ENCODE measurements at places on chromosomes 4 and X.

DNA sequence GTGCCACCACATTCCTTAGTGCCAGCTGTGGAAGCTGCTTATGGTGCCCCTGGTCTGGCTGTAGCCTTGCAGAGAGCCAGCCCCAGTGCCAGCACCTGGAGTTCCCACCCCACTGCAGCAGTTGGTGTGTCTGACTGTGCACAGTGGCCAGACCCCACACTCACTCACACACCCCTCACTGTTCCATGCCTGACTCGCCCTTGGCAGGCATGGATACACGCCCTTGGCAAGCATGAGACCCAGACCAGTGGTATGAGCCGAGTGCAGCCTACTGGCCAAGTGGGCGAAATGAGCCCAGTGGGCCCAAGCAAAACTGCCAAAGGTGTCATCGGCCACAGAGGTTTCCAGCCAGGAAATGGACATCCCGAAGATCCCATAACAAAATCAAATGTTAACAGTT lies 27.4 kb downstream of the NAA11 start:
- no peak for DNase-seq

GRCh38 chr4:80535551-80535950 lies 200.0 kb downstream of the CFAP299 start:
- no peak for DNase-seq

DNA sequence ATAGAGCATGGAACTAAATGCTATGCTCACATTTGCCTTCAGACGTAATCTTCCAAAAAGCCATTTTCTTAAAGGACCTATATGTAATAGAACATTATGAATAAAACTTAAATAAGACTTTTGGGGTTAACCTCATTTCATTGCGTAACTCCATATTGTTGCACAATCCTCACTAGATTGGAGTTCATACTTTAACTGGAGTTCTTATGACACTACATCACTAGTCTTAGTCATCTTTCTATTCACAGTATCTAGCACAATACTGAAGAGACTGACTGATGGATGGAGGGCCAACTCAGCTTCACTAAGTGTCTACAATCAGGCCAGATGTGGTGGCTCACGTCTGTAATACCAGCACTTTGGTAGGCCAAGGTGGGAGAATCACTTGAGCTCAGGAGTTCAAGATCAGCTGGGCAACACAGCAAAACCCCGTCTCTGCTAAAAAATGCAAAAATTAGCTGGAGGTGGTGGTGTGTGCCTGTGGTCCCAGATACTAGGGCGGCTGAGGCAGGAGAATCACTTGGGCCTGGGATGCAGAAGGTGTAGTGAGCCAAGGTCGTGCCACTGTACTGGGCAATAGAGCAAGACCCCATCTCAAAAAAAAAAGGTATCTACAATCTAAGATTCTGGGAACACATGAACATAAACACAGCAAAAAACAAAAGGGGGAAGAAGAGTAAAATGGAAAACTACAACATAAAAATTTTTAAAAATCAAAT lies 80.8 kb upstream of the MAB21L2 start:
- DNase-seq = no peak

GRCh38 chr4:182206916-182207315 lies 36.3 kb upstream of the TENM3 start:
- no peak for DNase-seq

GRCh38 chrX:1086444-1087409 lies 125.7 kb downstream of the CRLF2 start:
- DNase-seq = peak; percentile 31

GRCh38 chr4:82712561-82712960 lies 86.0 kb downstream of the SCD5 start:
- DNase-seq = no peak

- DNase-seq = no peak
Measured at GRCh38 chr4:100103671-100104070, 86.6 kb downstream of the DDIT4L start.

DNA sequence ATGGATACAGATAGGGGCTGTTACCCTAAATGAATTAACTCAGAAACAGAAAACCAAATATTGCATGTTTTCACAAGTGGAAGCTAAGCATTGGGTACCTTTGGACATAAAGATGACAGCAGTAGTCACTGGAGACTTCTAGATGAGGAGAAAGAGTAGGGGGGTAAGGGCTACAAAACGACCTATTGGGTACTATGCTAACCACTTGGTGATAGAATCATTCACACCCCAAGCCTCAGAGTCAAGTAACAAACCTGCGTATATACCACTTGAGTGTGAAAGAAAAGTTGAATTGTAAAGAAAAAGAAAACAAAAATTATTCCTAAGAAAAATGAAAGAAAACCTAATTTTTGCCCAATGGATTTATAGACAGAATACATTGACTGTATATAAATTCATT lies 7.7 kb upstream of the ARAP2 start:
- DNase-seq = no peak

- DNase-seq = no peak
Measured at GRCh38 chrX:43277879-43278278, 378.2 kb upstream of the MAOA start.

- DNase-seq = no peak
Measured at GRCh38 chr4:4658052-4658451, 116.2 kb upstream of the STX18 start.

- no peak for DNase-seq
Measured at GRCh38 chr4:41221850-41222645, 7.7 kb upstream of the APBB2 start.

GRCh38 chrX:22360129-22360528 lies 87.4 kb downstream of the CBLL2 start:
- DNase-seq = no peak

- DNase-seq = peak; percentile 35
Measured at GRCh38 chrX:16882702-16883486, 12.7 kb upstream of the RBBP7 start.

GRCh38 chr4:145565328-145565727 lies 53.9 kb upstream of the MMAA start:
- no peak for DNase-seq

DNA sequence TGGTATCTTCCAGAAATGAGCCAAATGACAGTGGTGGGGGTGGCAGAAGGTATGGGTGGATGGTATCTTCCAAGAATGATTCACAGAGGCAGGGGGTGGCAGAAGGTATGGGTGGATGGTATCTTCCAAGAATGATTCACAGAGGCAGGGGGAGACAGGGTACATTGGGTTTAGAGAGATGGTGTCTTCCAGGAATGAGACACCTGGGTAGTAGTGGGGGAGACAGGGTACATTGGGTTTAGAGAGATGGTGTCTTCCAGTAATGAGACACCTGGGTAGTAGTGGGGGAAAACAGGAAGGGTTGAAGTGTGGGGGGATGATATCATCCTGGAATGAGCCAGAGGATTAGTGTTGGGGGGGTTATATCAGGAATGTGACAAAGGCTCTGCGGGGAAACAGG lies 62.0 kb downstream of the MAOA start:
- no peak for DNase-seq

DNA sequence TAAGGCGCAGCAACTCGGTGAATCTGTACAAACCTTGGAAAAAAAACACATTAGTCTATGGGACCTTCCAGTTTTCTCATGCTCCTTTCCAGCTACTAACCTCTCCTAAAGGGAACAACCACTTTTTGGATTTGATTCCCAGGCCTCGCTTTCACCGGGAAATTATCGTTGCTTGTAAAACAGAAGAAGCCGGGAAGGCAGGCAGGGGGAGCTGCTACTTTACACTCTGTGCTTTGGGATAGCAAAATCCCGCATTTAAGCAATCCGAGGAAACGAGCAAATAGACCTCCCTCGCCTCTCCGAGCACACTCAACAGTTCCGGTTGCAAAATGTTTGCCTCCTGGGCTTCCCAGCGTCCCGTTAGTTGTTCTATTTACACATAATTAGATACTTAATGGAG lies 1.2 kb downstream of the CD38 start:
- no peak for DNase-seq

- DNase-seq = no peak
Measured at GRCh38 chr4:24978291-24979075, 52.3 kb downstream of the LGI2 start.

DNA sequence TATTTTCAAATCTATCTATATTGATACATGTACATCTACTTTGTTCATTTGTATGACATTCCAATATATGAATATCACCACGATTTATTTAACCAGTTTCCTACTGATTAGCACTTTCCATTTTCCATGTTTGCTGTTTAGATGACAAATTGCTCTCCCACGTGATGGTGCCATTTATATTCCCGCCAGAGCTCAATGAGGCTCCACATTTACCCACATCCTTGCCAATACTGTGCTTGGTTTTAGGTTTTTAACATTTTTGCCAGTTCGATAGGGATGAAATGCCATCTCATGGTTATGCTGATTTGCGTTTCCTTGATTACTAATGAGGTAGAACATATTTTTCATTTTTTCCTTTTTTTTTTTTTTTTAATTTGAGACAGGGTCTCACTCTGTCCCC lies 86.7 kb upstream of the TRIM2 start:
- no peak for DNase-seq

DNA sequence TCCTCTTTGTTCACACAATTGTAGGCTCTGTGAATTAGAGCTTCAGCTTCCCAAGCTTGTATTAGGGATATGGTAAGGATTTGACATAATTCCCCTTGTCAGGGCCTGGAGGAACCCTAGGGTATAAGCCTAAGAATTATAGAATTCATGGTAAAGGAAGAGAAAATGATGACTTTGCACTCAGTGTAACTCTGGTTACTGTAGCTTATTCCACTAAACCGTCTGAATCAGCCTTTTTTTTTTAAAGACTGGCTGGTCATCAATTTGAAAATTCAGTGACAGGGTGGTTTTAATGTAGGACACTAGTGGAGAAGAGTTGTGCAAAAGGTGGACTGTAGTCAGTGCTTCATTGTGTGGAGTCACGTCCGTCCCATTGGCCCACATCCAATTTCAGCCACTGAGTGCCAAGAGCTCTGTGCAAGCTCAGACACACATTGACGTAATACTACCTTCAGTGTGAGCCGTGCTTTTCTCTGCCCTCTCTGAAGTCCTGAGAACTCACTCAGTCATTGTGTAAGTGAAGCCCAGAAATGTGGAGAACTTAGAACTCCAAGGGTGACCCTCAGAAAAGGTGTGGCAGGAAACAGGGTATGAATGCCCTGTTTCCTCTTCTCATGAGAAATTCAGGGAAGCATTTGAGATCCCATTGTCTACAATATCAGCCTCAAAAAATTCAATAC lies 449.8 kb downstream of the C4orf33 start:
- DNase-seq = peak; percentile 4

DNA sequence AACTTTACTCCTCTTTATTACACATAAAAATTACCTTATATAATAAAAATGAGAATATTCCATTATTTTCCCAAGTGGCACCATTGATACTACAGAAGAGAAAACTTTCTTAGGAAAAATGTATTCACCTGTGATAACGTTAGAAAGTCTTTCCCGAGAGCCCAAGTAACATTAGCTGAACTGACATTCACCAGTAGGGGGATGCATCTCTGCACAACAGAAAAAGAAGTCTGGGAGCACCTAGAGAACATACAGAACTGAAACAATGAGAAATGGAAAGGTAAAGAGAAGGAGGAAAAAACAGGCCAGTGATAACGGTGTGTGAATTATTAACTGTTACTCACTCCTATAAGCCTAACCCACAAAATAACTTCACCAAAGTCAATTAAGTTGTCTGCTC lies 423.3 kb downstream of the CENPC start:
- peak; percentile 13 for DNase-seq

DNA sequence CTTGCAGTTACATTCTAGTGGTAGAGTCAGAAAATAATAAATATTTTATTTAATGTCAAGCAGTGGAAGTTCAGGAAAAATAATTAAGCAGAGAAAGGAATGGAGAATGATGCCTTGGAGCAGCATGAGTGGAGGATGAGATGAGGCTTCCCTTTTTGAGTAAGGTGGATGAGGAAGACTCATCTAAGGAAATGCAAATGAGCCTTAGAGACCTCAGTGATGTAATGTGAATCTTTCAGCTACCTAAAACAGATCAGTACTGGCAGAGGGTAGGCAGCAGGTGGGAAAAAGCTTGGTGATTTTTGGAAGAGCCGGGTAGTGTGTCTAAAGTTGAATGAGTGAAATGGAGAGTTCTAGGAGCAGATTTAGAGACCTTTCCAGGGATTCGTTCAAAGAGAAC lies 118.2 kb downstream of the GRID2 start:
- DNase-seq = no peak

GRCh38 chr4:88859191-88859812 lies 161.7 kb upstream of the NAP1L5 start:
- DNase-seq = no peak

DNA sequence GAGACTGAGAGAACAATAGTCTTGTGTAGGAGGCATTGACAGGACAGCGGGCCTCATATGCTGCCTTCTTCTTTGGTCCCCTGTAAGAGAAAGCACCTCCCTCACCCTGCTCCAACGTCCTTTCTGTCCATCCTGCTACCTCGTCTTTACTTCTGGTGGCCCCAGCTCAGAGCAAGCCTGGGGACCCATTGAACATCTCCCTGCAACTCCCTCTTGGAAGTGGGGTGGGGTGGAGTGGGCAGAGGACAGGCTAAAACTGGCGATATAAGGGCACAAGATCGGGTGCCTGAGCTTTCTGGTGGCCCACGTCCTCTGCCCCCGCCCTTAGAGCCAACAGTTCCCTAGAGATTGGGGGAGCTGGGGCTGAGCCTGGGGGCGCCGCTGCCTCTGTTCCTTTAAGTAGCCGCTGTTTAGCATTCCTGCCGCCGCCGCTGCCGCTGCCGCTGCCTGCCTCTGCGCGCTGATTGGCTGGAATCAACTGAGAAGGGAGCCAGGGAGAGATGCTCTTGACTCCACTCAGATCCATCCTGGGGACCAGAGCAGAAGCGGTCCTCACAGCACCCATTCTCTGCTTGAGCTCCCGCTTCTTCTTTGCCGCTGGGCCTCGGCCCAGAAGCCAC lies at the start of gene DLG3:
DLG3 (plus strand) TSS at position 510 of the 620 bp plus-strand sequence. CDS start 367 bp downstream, outside the sequence.
- peak; percentile 75 for DNase-seq

GRCh38 chrX:17104433-17104832 lies 158.0 kb downstream of the REPS2 start:
- DNase-seq = no peak

GRCh38 chr4:47715716-47716416 lies 122.0 kb downstream of the CORIN start:
- no peak for DNase-seq

DNA sequence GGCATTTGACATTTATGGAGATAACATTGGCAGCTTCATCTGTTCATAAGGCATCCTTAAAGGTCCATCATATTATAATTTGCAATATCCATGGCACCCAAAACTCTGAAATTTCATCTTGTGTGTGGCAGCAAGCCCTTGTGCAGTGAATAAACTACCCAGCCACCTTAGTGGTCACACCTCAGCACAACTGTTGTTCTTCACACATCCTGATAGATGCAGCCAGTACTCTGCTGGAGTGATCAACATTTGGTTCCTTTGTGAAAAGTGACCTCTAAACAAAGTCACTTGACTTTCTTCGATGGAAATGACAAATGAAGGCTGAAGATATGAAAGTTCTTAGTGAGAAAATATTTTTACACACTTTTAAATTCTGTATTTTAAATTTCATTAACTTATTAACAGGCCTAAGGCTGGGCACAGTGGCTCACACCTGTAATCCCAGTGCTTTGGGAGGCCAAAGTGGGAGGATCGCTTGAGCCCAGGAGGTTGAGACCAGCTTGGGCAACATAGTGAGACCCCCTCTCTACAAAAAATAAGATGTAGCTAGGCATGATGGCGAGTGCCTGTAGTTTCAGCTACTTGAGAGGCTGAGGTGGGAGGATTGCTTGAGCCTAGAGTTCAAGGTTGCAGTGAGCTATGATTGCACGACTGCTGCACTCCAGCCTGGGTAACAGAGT lies 161.4 kb downstream of the SPRY1 start:
- no peak for DNase-seq

GRCh38 chr4:73090738-73091137 lies 21.2 kb upstream of the COX18 start:
- DNase-seq = no peak

GRCh38 chr4:4446434-4446833 lies 59.5 kb downstream of the NSG1 start:
- no peak for DNase-seq

Data from urothelium cell line (cell line).